ENCODE measurements at places on chromosomes 7 and 10.

DNA sequence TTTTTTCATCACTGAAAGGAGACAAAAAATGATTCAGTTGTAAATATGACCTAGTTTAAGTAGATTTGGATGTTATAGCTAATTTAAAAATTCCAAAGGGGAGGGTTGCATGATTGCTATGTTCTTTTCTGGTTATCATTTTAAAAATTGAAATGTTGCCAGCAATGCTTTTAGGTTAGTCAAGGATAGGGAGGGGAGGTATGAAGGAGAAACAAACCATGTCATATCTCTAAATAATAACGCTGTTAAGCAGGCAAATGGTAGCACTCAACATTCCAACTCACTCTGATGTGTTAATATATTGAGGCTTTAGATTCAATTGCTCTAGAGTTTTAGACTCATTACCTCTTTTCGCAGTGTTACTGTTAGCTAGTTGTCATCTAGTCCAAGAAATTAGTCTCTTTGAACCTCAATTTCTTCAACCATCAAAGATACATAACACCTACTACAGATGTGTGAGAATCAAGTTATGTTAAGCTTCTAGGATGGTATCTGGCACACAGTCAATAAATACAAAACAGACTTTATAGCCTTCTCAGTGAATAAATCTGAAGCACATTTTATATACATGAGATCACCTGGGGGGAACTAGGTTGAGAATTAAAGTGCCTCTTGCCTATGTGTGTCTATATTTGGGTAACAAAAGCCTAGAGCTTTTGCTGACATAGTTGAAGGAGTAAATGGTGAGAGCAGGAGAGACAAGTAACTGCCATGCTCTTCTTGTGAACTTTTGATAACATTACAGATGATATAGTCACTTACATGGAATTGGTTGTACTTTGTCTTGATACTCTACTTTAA is 124.9 kb downstream of the CSTF2T start:
- DNase-seq = no peak

- DNase-seq = no peak
Observed at GRCh38 chr10:49161411-49161997, 26.7 kb downstream of the TMEM273 start.

DNA sequence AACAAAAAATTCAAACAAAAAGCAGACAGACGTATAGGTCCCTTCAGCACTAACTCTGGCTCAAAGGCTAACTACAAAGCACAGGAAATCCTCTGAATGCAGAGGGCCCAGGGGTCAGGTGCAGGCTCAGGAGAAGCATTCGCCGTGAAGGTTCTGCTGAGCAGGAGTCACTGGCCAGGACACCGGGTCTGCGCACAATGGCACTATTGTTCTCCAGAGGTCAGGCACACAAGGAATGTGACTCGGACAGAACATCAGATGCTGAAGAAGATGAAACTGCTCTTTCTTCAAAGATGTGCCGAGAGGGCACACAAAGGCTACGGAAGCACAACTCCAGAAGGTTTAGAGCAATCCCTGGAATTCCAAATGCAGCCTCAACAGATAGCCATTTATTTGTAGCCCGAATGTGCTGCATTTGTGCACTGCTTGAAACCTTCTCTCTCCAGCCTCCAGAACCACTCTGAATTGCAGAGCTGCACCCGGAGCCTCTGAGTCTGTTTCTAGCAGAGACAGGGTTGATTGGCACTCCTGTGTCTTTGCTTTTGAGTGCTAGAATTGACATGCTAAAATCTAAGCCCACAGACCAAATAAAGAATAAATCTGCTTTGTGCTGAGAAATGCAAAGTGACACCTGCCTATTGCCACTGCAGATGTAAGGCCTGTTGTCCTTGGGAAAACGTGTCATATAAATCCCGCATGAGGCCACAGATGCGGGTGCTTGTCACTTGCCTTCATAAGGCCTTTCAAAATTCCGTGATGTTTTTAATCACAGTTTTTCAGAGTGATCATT is 85.4 kb upstream of the AFAP1L2 start:
- peak; percentile 63 for DNase-seq

- DNase-seq = no peak
Observed at GRCh38 chr7:12909483-12909882, 222.1 kb downstream of the ARL4A start.

Measured in neuronal stem cell (in vitro differentiated cells).